ENCODE measurements at places on chromosomes 11 and 22.

GRCh38 chr11:14471127-14471526 lies 28.5 kb downstream of the COPB1 start:
- DNase-seq = no peak

GRCh38 chr11:128465531-128465930 lies 121.8 kb downstream of the ETS1 start:
- DNase-seq = no peak

- no peak for DNase-seq
Measured at GRCh38 chr22:37569009-37569920, 9.0 kb downstream of the CDC42EP1 start.

GRCh38 chr11:61173456-61173855 lies 12.2 kb upstream of the VPS37C start:
- DNase-seq = no peak

- DNase-seq = no peak
Measured at GRCh38 chr11:117870103-117870952, 6.1 kb downstream of the FXYD6 start.

DNA sequence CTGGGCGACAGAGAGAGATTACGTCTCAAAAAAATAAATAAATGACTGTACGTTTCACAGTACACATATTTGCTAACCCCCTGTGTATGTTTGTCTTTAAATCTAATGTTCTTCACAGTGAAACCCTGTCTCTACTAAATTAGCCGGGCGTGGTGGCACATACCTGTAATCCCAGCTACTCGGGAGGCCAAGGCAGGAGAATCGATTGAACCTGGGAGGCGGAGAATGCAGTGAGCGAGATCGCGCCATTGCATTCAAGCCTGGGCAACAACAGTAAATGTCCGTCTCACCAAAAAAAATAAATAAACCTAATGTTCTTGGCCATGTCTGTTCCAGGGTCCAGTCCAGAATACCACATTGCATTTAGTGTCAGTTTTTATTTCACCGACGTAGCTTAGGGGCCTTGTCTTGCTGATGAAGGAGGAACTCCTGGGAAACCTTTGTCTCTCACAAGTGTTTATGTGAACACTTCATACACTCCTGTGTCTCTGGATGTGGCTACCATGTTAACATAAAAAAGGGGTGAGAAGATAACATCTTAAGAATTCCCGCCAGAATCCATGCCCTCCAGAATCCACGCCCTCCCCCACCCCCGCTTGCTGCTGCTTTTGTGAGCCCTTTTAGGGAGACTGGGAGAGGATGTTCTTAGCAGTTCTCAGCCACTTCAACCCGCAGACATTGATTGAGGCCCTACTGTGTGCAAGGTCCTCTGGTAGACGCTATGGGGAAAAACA lies 5.0 kb upstream of the SERHL2 start:
- no peak for DNase-seq

- DNase-seq = no peak
Measured at GRCh38 chr11:9711454-9712307, 47.8 kb downstream of the SWAP70 start.

DNA sequence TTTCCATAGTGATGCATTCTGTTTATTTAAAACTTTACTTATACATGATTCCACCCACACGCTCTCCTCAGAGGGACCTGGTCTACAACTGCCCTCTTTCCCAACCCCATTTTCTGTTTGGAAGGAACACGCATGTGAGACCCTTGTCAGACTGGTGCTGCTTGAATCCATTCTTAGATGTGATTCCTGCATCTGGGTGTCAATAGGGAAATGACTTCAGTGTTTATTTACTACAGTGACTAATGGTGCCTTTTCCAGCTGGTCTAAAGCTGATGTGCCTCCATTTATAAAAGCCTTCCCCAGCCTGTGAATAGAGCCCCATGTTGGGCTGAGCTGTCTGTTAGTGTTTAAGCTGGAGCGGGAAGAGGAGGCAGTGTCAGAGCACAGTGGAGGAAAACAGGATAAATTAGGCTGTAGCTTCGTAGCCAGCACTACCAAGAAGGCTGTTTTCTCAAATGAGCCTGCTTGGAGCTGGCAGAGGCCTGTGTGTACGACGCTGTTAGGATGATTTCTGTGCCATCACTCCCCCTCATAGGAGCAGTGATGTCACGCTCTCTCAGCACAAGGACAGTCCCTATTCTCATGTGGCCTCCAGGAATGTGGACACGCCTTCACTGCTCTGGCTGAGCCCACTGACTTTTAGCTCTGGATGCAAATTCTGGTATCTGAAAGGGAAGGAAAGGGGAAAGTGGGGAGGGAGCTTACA lies 18.9 kb upstream of the C11orf96 start:
- no peak for DNase-seq

- DNase-seq = peak; percentile 86
Measured at GRCh38 chr11:47248664-47249377, at the start of gene ACP2. TSS of gene ACP2 (minus strand) at chr11:47248814. CDS start at chr11:47248789, 25 bp downstream.
